ENCODE measurements at places on chromosomes 11 and 22. TPM values are rescaled to one million over a fixed set of nuclear protein-coding genes. Genes with fewer than 3 reads are reported as not detected.

DNA sequence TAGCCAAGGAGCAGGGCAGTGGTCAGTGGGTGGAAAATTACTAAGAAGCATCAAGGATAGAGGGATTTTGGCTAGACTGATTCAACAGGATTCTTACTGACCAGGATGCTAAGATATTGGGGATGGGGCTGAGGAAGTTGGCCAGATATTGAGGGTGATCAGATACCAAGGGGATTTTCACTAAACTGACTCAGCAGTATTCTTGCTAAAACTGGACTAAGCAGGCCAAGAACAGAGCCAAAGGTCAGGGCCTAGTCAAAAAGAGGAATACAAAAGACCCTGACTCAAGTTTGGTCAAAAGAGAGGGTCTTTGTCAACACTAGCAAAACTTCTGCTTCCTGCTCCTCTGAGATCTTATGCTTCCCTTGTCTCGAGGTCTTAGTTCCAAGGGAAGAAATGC is 38.6 kb upstream of the DEUP1 start:
- DNase-seq: no peak

- DNase-seq: no peak
Observed at GRCh38 chr11:2816941-2817421, 68.6 kb downstream of the CDKN1C start.

- no peak for DNase-seq
Observed at GRCh38 chr11:106133529-106133928, 56.1 kb downstream of the AASDHPPT start.

DNA sequence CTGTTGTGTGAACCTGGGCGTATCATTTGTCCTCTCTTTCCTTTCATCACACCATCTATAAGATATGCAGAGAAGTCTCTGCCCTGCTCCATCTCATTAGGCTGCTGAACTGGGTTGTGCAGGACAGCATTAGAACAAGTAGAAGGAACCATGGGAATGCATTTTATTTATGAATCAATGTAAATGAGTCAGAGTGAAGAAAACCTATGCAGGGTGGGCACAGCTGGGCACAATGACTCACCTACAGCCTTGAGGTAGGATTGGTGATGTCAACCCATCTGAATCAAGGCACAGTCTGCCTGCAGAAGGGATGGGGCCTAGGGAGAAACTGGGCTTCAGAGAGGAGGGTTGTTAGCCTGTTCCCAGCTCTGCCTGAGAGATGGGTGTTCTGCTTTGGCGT is 123.4 kb downstream of the CSNK2A3 start:
- DNase-seq: no peak

DNA sequence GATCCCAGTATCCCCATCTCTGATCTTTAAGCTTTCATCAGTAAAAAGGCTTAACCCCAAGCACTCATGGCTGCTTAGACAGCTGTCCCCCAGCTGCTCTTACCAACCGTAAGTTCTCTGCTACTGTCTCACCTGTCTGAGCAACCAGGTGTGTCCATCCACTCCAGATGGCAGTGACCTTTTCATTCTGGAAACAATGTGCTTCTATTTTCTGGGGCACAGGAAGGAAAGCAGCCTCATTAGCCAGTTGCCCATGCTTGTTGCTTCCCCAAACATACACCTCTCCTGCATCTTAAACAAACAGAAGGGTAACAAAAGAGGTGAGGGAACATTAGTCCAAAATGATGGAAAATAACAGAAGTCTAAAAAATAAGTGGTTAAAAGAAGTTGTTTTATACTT is 24.4 kb downstream of the SERGEF start:
- no peak for DNase-seq

DNA sequence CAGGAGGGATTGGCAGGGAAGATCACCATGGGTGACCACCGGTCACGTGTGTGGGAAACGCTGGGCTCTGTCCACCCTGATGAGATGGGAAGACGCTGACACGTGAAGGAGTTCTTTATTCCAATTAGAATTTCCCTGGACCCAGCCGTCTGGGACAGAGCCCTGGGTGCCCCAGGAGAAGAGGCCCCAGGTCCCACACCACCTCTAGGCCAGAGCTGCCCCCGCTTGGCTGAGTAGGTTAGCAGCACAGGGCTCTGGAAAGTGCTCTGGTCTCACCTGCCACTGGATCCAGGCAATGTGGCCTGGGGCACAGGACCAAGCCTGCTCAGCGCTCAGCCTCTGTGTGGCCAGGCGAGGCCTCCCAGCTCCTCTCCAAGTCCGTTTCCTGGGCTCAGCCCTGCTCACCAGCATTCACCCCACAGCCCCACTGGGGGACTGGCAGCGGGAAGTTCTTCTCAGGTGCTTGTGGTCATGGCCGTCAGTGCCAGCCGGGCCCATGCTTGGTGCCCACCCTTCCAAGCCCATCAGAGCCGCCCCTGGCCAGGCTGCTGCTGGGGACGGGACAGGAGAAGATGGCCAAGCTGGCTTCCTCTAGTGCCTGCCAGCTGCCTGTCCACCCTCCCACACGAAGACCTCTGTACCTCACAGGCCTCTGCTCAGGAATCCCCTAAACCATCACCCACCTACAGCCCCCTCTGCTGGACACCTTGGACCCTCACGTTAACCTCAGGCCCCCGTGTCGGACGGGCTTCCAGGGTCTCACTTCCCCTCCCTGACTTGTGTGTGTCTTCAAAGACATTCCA is 62.5 kb upstream of the FGF3 start:
- no peak for DNase-seq

- no peak for DNase-seq
Observed at GRCh38 chr22:35043252-35043933, 22.6 kb upstream of the ISX start.

DNA sequence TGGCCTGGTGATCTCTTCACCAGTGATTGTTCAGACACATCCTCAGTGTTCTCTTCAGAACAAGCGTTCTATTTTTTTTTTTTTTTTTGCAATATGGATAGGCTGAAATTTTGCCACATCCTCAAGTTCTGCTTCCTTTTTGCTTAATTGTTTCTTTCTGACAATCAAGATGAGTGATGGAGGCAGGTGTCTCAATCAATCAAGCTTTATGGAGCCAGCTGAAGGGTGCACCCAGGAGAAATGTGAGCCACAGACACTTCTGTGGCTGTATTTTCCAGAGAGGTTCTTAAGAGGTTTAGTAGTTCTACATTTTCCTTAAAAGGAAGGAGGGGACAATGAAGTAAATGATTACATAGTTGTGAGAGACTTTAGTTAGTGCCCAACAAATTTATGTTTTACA is 43.9 kb upstream of the ASPHD2 start:
- no peak for DNase-seq

DNA sequence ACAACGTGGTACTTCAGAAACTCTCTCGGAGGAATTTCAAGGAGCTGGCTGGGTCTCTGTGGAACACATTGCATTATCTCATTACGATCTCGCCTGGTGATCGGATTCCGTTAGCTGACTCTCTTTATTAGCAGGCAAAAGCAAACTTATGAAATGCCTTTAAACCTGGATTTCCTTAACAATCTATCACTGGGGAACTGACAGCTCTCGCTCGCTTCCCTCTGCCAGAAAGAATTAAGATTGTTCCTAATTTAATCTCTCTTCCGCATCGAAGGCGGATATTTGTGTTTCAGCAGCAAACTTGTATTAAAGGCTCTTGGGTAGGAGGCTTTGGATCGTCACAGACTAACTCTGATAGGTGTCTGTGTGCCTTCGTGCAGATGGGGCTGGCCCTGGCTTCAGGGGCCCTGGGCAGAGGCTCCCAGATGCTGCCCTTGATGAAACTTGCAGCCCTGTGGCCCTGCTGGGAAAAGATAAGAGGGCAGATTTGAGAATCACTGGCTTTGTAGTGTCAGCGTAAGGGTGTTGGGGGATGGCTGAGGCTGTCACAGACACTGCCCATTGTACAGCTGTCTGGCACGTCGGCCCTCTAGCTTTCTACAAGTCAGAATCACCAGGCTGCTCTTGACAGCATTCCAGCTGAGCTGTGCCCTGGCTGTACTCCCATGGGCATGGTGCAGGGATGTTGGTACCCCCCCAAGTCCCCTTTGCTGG is 162.2 kb upstream of the NECTIN1 start:
- no peak for DNase-seq

DNA sequence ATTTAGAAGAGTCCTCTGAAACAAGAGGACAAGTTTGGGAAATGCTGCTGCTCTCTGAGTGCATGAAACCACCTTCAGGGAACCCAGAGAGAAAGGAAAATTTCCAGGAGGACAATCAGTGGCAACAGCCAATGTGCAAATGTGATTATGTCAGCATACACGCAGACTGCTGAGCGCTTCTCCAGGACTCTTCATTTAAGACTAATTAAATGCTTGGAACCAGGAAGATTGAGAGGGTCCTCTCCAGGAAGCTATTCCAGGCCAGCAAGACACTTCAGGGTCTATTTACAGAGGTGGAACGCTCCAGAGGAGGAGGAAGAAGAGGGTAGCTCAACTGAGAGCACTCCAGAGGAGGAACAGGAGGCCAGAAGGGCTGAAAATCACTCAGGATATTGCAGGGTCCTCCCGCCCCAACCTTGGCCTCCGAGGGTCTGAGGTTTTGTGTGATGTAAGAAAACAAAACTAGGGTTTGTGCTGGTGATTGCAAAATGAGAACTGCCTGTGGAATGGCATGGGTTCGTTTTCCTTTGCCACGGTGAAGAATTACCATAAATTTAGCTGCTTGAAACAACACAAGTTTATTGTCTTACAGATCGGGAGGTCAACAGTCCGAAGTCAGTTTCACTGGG is 14.1 kb upstream of the HTR3A start:
- no peak for DNase-seq

GRCh38 chr11:129115652-129116586 is 76.2 kb downstream of the ARHGAP32 start:
- no peak for DNase-seq

DNA sequence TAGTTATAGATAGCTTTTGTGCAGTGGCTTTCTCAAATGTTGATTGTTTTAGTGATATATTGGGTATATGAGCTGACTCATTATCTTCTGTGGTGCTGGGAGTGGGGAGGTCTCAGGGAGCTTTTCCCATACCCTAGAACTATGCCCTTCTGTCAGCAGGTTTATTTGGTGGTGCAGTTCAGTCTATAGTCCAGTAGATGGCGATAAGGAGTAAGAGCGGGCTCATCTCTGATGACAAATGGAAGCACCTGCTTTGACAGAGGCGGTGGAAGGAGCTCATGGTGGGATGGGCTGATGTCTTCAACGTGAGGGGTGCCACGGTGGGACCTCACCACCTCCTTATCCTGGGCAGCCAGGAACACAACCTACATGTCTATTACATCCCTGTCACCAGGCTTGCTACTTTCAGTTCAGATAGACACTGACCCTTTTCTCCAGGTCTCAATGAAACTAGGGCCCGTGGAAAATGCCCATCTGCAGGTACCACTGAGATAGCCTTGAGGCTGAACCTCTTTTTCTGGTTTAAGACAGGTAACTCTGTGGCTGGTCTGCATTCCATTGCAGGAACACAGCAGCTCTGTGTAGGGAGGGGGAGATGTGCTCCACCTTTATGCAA is 13.0 kb upstream of the OR6A2 start:
- DNase-seq: peak; percentile 26

DNA sequence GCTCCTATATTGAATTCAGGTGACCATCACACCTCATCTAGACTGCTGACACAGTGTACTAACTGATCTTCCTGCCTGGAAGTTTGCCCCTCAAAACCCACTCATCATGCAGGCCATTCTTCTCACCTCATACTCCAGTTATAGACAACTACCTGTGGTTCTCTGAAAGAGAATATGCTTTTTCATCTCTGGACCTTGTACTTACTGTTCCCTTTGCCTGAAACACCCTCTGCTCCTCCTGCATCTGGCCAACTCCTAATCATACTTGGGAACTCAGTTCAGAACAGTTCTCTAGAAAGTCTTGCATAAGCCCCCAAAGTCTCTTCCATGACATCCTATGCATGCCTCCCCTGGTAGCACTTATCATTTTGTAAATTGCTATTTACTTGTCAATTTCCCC is 28.2 kb upstream of the P4HA3 start:
- DNase-seq: no peak

- no peak for DNase-seq
Observed at GRCh38 chr11:1825039-1825740, 9.6 kb upstream of the SYT8 start.

DNA sequence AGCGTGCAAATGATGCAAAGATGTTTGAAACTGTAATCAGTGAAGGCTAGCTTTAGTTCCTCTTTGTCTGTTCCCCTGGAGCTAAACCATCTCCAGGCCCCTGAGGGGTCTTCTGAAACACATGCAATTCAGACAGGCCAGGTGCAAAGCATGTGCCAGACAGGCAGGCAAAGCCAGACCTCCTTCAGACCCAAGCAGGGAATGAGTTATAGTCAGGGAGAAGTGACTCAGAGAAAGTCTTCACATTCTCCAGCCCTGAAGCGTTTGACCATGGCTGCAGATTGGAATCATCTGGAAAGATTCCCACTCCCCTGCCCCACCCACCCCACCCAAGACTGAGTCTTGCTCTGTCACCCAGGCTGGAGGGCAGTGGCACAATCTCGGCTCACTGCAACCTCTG is 187.0 kb upstream of the ISX start:
- DNase-seq: no peak

DNA sequence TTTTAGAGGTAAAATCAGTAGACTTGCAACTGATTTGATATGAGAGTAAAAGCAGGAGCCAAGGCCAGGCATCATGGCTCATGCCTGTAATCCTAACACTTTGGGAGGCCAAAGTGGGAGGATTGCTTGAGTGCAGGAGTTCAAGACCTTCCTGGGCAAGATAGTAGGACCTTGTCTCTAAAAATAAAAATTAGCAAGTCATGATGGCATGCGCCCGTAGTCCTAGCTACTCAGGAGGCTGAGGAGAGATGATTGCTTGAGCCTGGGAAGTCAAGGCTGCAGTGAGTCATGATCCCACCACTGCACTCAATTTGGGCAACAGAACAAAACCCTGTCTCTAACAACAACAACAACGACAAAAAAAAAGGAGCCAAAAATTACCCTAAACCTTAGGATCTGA is 13.5 kb downstream of the SGSM3 start:
- no peak for DNase-seq

GRCh38 chr11:134358856-134359490 is 27.2 kb downstream of the GLB1L2 start:
- DNase-seq: no peak

GRCh38 chr11:124276081-124276480 is 19.9 kb downstream of the OR8G5 start:
- DNase-seq: no peak

Gene RNH1
- 118 TPM for total RNA-seq

Gene MGAT3
- 0.27 TPM for total RNA-seq

Gene MPZL3
- 119 TPM for total RNA-seq

Gene TUBA8
- 1.2 TPM for total RNA-seq

Gene CLNS1A
- total RNA-seq: 138 TPM

Gene MMP3
- not detected for total RNA-seq

Gene SLC25A17
- total RNA-seq: 35.1 TPM

Gene HIC2
- 6.1 TPM for total RNA-seq

Gene LUZP2
- total RNA-seq: not detected

Measured in CD8-positive, alpha-beta memory T cell (primary cell).